ENCODE measurements at places on chromosomes 2 and 18.

DNA sequence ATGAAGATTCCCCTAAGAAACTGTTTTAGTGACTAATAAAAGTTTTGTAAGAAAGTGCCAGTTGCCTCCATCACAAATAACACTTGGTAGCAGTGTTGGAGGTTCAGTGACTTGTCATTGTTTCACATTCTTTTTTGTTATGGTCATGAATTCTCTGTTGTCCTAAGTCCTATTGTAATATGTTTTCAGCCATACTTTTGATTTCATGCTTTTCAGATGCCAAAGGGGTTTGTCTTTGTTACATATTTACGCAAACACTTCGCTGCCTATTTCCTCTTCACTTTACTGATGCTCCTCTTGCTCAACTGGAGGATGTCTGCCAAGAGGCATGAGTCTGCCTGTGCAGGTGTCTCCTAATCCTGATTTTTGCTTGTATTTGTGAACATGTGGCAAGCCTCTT is 66.6 kb downstream of the PHLPP1 start:
- no peak for DNase-seq

DNA sequence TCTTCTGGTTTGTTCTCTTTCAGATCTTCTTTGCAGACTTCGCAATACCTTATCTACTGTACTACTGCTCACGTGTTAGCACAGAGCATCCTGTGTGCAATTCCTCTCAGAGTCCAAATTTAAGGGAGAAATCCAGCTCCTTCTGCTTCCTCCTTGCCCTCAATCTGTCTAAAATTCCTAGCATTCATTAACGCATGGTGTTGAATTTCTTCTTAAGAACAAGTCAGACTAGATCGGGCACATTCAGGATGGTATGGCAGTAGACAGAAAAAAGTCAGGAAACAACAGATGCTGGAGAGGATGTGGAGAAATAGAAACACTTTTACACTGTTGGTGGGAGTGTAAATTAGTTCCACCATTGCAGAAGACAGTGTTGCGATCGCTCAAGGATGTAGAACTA is 206.1 kb upstream of the CDH7 start:
- DNase-seq: no peak

- DNase-seq: no peak
Measured at GRCh38 chr2:39121523-39122063, 742 bp upstream of the SOS1 start.

- no peak for DNase-seq
Measured at GRCh38 chr2:187302586-187302985, 145.5 kb downstream of the CALCRL start.

- no peak for DNase-seq
Measured at GRCh38 chr2:221590861-221591365, 18.8 kb upstream of the EPHA4 start.

GRCh38 chr2:85644909-85645308 is 23.1 kb downstream of the SFTPB start:
- no peak for DNase-seq

DNA sequence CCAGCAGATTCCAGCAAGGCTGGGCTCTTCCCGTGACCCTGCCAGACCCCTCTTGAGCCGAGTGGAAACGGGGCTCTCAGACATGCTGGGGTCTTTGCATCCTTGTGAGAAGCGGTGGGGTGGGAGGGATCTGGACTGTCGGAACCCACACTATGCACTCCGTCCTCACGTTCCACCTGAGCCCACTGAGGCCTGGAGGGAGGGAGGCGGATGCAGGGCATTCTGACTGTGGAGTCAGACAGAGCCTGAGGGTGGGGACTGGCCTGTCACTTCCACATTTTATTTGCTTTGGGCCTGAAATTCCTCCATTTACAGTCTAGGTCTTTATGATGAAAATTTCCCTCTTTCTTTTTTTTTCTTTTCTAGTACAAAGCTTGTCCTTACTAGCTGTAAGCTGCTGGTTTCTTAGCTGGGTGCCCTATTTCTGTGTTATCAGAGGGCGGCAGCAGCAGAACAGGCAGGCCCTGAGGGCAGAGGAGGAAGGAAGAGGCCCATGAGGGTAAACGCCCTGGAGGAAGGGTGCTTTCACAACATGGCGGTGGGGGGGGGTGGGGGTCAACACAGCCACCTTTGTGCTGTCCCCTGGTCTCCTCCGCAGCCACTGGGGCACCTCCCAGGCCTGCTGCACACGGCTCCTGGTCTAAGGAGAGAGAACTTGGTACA is 373.5 kb upstream of the MYT1L start:
- DNase-seq: no peak

GRCh38 chr2:100453853-100454252 is 16.4 kb upstream of the NMS start:
- no peak for DNase-seq

DNA sequence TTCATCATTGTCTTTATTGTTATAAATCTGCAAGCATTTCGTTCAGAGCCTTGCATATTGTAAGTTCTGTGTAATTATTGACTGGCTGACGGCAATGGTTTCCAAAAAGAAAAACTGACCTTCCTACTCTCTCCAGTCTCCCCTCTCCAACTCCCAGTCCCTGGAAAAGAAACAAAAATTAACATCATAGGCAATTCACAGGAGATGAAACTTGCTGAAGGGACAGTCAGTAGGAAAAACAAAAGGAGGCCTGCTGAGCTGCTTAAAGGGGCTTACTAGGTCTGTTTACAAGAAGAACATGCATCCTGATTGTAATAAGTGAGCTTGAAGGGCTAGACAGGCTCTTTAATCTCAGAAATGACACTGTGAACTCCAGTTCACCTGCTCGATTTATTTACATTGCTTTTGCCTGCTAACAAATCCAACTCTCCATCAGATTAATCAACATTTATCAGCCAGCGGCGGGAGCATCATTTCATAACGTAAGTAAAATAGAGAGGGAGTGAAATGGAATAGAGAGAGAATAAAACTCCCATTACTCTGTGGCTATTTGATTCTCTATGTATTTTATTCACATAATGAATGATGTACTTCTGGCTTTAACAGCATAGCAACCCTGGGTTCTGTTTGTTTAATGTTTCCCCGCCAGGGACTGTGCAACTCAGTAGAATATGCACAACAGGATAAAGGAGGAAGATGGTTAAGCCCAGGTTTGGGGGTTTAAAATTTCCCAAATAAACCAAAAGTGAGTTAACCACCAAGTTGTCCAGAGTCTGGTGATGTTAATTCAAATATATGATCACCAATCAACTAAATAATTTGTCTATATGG is 256.7 kb upstream of the SETBP1 start:
- DNase-seq: no peak

GRCh38 chr2:3399829-3400228 is 20.3 kb downstream of the TRAPPC12 start:
- no peak for DNase-seq

- DNase-seq: no peak
Measured at GRCh38 chr2:37617119-37617892, 54.1 kb downstream of the CDC42EP3 start.

GRCh38 chr2:30282081-30282480 is 50.7 kb downstream of the LBH start:
- DNase-seq: no peak

GRCh38 chr2:37573451-37574388 is 97.7 kb downstream of the CDC42EP3 start:
- no peak for DNase-seq

GRCh38 chr2:28802975-28803429 is 7.6 kb upstream of the SPDYA start:
- no peak for DNase-seq

DNA sequence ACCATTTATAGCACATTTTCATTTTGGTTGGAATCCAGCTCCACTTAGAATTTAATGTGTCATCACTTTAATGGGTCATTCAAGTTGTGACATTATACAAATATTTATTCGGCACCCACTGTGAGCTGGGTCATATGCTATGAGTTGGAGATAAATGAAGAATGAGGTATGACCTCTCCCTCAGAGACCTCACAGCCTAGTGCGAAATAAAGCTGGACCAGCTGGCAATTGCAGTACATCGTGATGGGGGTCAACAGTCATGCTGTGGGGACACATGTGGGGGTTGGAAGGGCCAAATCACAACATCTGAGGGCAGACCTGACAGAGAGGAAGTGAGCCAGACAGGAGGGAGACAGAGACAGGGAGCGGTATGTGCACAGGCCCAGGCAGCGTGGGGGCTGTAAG is 175.4 kb downstream of the MAIP1 start:
- DNase-seq: no peak

GRCh38 chr2:66698091-66698490 is 263.2 kb downstream of the MEIS1 start:
- no peak for DNase-seq

DNA sequence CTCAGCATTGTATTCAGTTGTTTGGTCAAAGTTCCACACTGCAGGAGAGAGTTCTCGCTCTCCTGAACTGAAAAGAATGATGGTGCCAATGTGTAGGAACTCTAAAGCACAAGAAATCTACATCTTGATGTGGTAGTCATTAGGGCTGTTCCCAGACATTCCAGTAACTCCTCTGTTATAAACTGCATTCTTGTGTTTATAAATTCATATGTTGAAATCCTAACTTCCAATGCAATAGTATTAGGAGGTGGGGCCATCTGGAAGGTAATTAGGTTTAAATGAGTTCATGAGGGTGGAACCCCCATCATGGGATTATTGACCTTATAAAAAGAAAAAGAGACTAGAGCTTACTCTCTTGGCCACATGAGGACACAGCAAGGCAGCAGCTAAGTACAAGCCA is 239.6 kb downstream of the CDH20 start:
- DNase-seq: no peak

DNA sequence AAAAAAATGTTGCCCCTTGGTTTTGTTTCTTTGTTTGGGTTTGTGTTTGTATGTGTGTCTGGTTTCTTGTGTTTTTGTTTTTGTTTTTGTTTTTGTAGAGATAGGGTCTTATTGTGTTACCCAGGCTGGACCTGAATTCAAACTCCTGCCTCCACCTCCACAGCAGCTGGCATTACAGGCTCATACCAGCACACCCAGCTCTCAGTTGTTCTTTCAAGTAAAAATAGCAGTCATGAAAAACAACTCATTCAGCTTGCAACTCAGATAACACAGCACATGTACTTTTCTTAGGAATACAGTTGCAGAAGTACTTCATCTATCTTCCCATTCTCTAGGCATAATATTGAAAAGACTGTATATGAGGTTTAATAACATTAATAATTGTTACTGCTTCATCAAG is 37.0 kb downstream of the ZC3H8 start:
- DNase-seq: no peak

DNA sequence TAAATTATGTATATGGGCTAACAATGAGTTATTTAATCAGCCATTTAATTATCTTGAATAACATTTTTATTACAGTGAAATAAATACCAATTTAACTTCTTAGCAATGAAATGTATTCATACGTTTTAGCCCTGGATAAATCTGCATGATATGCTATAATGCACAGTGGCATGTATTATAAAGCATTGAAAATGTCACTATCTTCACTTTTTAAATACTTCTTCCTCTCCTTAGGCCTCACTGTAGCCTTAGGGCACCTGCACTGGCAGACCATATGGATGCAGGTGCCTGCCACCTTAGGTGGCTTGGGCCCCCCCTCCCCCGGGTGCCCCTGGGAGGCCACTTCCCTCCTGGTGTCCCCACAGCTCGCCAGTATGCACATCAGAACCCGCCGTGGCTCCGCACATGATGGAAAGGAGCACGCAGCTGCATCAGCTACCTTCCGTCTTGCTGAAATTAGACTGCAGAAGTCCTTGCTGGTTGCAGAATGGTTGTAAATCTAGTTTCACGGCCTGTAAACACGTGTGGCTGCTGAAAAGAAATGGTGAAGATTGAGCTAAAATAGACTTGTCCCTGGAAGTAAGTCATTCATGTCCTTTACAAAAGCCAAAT is 56.7 kb downstream of the ADI1 start:
- DNase-seq: no peak

GRCh38 chr2:22253171-22253570 is 1129.4 kb downstream of the TDRD15 start:
- DNase-seq: no peak

- DNase-seq: no peak
Measured at GRCh38 chr2:55712477-55713060, 18.9 kb upstream of the PNPT1 start.

GRCh38 chr2:88764850-88765153 is 73.3 kb downstream of the RPIA start:
- no peak for DNase-seq

DNA sequence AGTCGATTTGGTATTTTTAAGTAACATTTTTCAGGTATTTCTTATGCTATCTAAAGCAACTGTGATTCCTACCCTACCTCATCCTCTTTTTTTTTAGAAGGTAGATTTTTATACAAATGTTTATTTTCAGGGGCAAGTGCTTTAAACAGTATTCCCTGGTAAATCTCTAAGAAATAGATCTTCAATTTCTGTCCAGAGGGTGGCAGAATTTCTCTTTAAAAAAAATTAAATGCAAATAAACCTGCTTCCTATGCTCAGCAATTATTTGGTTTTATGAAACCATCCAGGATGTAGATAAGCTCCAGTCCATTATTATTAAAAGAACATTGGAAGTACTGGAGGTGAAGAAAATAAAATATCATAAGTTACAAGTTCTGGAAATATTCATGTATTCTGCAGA is 191.9 kb downstream of the MYO3B start:
- no peak for DNase-seq

- DNase-seq: no peak
Measured at GRCh38 chr2:234320066-234320465, 176.8 kb downstream of the ARL4C start.

DNA sequence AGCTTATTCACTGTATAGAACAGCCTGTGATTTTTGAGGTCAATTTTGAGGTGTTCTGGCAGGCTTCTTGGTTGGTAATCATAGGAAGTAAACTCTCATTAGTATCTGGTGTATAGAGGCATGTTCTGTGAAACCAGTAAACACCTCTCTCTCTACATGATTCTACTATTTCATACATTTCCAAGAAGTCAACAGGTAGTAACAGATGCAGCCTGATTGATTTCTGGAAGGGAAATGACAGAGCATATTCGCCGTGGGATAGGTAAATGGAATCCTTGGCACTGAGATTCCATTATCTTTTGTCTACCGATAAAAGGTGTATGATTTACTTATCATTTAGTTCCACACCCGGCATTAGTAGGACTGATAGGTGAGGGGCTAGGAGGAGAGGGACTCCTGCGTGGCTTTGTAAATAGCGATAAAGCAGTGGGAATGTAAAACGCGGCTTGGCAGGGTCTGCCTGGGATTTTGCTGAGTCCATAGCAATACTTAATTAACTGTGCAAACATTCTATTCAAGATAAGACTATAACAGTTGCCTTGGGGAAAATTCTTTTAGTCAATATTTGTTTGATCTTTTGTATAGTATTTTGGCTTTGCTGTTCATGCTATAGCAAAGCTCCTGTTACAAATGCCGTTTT is 32.3 kb downstream of the LYPD6B start:
- DNase-seq: no peak
